Left cardiac atrium (tissue), 4 donors: ENCODE measurements at places on chromosomes 12 and 14. TPM values are rescaled to one million over a fixed set of nuclear protein-coding genes. Genes with fewer than 3 reads are reported as not detected.

The ACTR6 gene
- total RNA-seq: 19.7 TPM

The C12orf50 gene
- not detected for total RNA-seq

The GPRC5A gene
- 2.6 TPM for total RNA-seq

The MYH6 gene
- total RNA-seq: 10,415 TPM

The REP15 gene
- 3.2 TPM for total RNA-seq

The EML5 gene
- total RNA-seq: 0.56 TPM

The PFDN5 gene
- total RNA-seq: 377 TPM

The VWF gene
- 241 TPM for total RNA-seq

The FITM1 gene
- total RNA-seq: 103 TPM

The CSRP2 gene
- 20.5 TPM for total RNA-seq

The WIF1 gene
- not detected for total RNA-seq

The HNF1A gene
- total RNA-seq: not detected

The CLBA1 gene
- total RNA-seq: 1.9 TPM

The PROX2 gene
- not detected for total RNA-seq

The MMP19 gene
- 23.3 TPM for total RNA-seq
